ENCODE measurements at places on chromosomes 7 and 10.

GRCh38 chr10:100826031-100826651 is 80.8 kb downstream of the PAX2 start:
- H3K27me3 ChIP-seq: peaks cover 76% of the 10 kb centered on the region
- no peaks in the 10 kb centered on the region for H3K36me3 ChIP-seq
- peak; percentile 73 for DNase-seq
- H3K4me3 ChIP-seq: peak overlapping the region; percentile 63
- H3K27ac ChIP-seq: no peak overlapping the region

DNA sequence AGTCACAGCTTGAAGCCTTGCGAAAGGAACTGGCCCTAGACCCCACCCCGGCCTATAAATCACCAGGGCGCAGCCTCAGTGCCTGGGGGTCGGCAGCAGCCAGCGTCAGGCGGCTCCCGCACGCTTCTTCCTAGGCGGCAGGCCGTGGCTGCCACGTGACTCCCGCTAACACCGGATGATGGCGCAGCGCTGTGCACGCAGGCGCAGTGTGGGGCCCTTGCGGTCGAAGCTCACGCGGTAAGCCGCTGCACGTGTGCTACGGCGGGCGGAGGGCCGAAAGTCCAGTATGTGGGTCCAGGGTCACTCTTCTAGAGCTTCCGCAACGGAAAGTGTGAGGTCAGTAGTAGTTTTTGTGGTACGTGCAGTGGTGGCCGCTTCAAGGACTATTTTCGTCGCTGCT is at the start of gene STK31:
Gene STK31 (plus strand): TSS at position 220 of the 400 bp plus-strand sequence. CDS start 67 bp downstream, at position 287.
- no peaks in the 10 kb centered on the region for H3K36me3 ChIP-seq
- no peak for DNase-seq
- no peak within 1 kb of the TSS for H3K27ac ChIP-seq

GRCh38 chr7:2110610-2111396 is 121.9 kb downstream of the MAD1L1 start:
- no peak for DNase-seq
- peaks cover 23% of the 10 kb centered on the region for H3K4me1 ChIP-seq
- H3K36me3 ChIP-seq: peaks cover 2% of the 10 kb centered on the region

DNA sequence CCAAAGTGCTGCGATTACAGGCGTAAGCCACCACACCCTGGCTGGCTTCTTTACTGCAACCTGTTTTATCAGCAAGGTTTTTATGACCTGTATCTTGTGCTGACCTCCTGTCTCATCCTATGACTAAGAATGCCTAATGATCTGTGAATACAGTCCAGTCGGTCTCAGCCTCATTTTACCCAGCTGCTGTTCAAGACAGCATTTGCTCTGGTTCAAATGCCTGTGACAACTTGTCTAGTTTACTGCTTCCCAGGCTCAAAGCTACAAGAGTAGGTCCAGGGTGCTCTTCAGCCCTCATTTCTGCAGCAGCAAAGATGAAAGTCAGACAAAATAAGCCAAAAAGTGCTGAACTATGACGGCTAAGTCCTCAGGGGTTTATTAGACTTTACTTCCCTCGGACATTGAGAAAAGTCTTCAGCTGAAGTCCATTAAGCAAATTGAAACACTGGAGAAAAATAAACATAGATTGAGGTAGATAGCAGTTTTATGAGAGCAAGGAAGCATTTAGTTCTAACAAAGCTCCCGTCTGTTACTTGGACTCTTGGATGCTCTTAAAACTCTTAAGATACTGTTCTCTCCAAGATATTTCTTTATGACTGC is 12.5 kb upstream of the LYZL1 start:
- H3K4me1 ChIP-seq: no peaks in the 10 kb centered on the region
- H3K27me3 ChIP-seq: no peaks in the 10 kb centered on the region
- DNase-seq: no peak

GRCh38 chr10:121478556-121478955 is 119.7 kb downstream of the FGFR2 start:
- H3K36me3 ChIP-seq: no peaks in the 10 kb centered on the region
- DNase-seq: no peak
- no peaks in the 10 kb centered on the region for H3K4me1 ChIP-seq
- no peak overlapping the region for H3K27ac ChIP-seq
- no peaks in the 10 kb centered on the region for H3K27me3 ChIP-seq

DNA sequence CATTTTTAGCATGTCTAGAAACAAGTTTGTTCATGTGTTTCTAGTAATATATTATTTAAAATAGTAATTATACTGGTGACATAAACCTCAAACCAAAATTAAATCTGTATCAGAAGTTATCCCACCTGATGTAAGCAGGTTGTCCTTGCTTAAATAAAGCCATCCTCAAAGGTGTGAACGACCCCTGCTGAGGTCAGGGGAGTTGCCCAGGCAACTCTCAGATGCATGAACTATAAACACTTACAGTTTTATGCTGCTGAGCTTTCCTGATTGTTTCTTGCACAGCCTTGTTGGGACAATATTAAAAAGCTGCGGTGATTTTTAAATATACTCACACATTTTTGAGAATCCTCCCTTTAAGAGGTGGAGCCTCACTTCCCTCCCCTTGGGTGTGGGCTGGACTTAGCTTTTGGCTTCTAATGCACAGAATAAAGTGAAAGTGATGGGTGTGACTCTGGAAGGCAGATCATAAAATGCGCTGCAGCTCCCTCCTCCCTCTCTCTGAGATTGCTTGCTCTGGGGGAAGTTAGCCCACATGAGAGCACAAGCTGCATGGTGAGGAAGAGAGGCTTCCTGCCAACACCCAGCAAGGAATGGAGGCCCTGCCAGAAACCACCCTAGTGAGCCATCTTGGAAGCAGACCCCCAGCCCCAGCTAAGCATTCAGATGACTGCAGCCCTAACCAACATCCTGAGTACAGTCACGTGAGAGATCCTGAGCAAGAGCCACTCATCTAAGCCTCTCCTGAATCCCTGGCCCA is 152.7 kb downstream of the SKIDA1 start:
- no peak overlapping the region for H3K27ac ChIP-seq
- H3K36me3 ChIP-seq: no peaks in the 10 kb centered on the region
- peak; percentile 4 for DNase-seq
- H3K4me1 ChIP-seq: no peaks in the 10 kb centered on the region

GRCh38 chr7:107286751-107287621 is 118.2 kb downstream of the HBP1 start:
- no peak for DNase-seq
- H3K27ac ChIP-seq: no peak overlapping the region
- no peaks in the 10 kb centered on the region for H3K4me1 ChIP-seq
- no peaks in the 10 kb centered on the region for H3K27me3 ChIP-seq
- H3K4me3 ChIP-seq: no peak overlapping the region
- H3K36me3 ChIP-seq: peaks cover 1% of the 10 kb centered on the region

- H3K36me3 ChIP-seq: no peaks in the 10 kb centered on the region
- H3K27ac ChIP-seq: no peak overlapping the region
- peaks cover 25% of the 10 kb centered on the region for H3K4me1 ChIP-seq
- no peaks in the 10 kb centered on the region for H3K27me3 ChIP-seq
Observed at GRCh38 chr10:50618624-50619023, 5.1 kb downstream of the SGMS1 start.

- H3K4me3 ChIP-seq: no peak overlapping the region
- no peak for DNase-seq
- H3K27ac ChIP-seq: no peak overlapping the region
- no peaks in the 10 kb centered on the region for H3K27me3 ChIP-seq
- H3K4me1 ChIP-seq: peaks cover 38% of the 10 kb centered on the region
- no peaks in the 10 kb centered on the region for H3K36me3 ChIP-seq
Observed at GRCh38 chr10:86410542-86411124, 44.0 kb upstream of the GRID1 start.

GRCh38 chr10:74988054-74988775 is 123.2 kb upstream of the SAMD8 start:
- H3K4me3 ChIP-seq: no peak overlapping the region
- no peak for DNase-seq
- H3K27ac ChIP-seq: no peak overlapping the region
- peaks cover 3% of the 10 kb centered on the region for H3K36me3 ChIP-seq
- peaks cover under 1% of the 10 kb centered on the region for H3K4me1 ChIP-seq

DNA sequence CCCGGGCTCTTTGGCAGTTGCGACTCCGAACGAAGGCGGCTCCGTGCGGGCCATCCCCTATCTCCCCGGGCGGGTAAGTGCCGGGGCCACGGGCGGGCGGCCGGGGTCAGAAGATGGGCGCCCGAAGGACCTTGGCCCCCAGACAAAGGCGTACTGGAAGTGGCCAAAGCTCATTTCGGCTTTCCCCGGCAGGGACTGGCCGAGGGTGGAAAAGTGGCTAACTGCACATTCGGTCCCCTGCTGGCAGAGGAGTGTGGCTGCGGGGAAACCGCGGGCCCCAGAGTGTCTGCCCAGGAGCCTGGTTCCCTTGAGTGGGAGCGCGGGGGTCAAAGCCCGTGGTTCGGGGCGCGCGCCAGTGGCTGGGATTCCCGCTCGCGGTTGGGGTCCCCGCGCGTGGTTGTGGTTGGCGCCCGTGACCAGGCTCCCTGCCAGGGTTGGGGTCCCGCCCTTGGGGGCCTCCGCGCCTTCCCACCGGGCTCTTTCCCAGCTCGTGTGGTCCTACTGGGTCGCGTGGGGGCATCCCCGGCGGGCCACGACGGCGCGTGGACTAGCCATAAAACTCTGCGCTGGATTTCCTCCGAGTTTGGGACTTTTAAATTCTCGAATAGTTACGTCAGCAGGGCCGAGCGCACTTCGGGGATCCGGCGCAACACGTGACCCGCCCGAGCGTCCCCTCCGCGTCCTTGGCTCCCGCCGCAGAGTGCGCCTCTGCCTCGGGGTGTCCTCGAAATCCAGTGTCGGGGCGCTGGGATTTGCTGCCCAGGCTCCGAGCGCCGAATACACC is 124.4 kb downstream of the TACC2 start:
- no peak for DNase-seq
- no peaks in the 10 kb centered on the region for H3K4me1 ChIP-seq
- H3K36me3 ChIP-seq: no peaks in the 10 kb centered on the region
- no peak overlapping the region for H3K27ac ChIP-seq

- H3K36me3 ChIP-seq: no peaks in the 10 kb centered on the region
- no peak for DNase-seq
- no peak overlapping the region for H3K4me3 ChIP-seq
- no peaks in the 10 kb centered on the region for H3K4me1 ChIP-seq
- no peak overlapping the region for H3K27ac ChIP-seq
- no peaks in the 10 kb centered on the region for H3K27me3 ChIP-seq
Observed at GRCh38 chr10:48369501-48369900, 63.0 kb downstream of the MAPK8 start.

GRCh38 chr10:113148071-113148825 is 198.2 kb downstream of the TCF7L2 start:
- H3K4me1 ChIP-seq: no peaks in the 10 kb centered on the region
- no peak overlapping the region for H3K4me3 ChIP-seq

- H3K36me3 ChIP-seq: no peaks in the 10 kb centered on the region
- no peaks in the 10 kb centered on the region for H3K4me1 ChIP-seq
- DNase-seq: no peak
Observed at GRCh38 chr10:129809431-129809830, 154.6 kb downstream of the EBF3 start.

GRCh38 chr7:129375141-129375938 is 58.9 kb upstream of the STRIP2 start:
- H3K4me3 ChIP-seq: no peak overlapping the region
- H3K27me3 ChIP-seq: no peaks in the 10 kb centered on the region
- no peak for DNase-seq
- no peaks in the 10 kb centered on the region for H3K36me3 ChIP-seq
- H3K4me1 ChIP-seq: no peaks in the 10 kb centered on the region
- no peak overlapping the region for H3K27ac ChIP-seq

DNA sequence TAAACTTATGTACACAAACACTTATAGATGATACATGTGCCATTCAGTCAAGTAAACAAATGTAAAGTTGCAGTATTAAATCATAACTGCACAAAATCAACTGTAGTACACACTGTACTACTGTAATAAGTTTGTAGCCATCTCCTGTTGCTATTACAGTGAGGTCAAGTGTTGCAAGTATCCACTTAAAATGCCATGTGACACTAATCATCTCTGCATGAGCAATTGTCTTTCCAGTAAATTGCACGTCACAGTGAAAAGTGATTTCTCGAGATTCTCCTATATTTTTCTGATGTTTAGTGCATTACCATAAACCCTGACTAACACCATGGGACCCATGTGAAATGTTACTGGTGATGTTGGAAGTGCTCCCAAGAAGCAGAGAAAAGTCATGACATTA is 293.3 kb upstream of the SP4 start:
- H3K4me3 ChIP-seq: no peak overlapping the region
- no peaks in the 10 kb centered on the region for H3K36me3 ChIP-seq
- no peak overlapping the region for H3K27ac ChIP-seq

GRCh38 chr7:80830010-80830409 is 88.8 kb downstream of the SEMA3C start:
- H3K36me3 ChIP-seq: no peaks in the 10 kb centered on the region
- H3K27ac ChIP-seq: no peak overlapping the region
- no peak overlapping the region for H3K4me3 ChIP-seq
- no peaks in the 10 kb centered on the region for H3K4me1 ChIP-seq
- no peaks in the 10 kb centered on the region for H3K27me3 ChIP-seq
- DNase-seq: no peak

- no peak overlapping the region for H3K27ac ChIP-seq
- no peak overlapping the region for H3K4me3 ChIP-seq
- no peaks in the 10 kb centered on the region for H3K36me3 ChIP-seq
- H3K27me3 ChIP-seq: peaks cover 2% of the 10 kb centered on the region
- no peak for DNase-seq
Observed at GRCh38 chr7:30745261-30745941, 6.5 kb upstream of the INMT start.

DNA sequence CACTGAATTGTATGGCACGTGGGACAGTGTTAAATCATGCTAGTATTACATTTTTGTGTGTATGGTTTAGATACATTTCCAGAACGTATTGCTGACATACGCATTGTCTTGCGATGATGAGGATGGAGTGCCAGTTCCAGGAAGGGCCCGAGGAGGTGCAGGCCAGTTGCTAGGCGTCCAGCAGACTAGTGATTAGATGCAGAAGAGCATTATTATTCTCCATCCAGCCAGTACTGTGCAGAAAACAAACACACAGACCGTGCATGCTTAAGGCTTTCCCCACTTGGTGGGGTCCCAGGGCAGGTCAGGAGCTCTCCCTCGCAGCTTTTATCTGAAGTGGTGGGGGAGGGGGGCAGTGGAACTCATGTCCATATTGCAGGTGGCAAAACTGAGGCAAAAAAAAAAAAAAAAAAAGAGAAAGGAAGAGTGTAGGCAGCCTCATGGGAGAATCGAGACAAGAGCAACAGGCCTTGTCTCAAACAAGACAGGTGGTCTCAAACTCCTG is 189.2 kb downstream of the CAMK1D start:
- peaks cover 24% of the 10 kb centered on the region for H3K4me1 ChIP-seq
- H3K27ac ChIP-seq: no peak overlapping the region
- no peak for DNase-seq

- no peaks in the 10 kb centered on the region for H3K4me1 ChIP-seq
- no peaks in the 10 kb centered on the region for H3K36me3 ChIP-seq
- H3K4me3 ChIP-seq: no peak overlapping the region
- H3K27ac ChIP-seq: no peak overlapping the region
- DNase-seq: no peak
Observed at GRCh38 chr10:125392154-125392553, 231.8 kb upstream of the CTBP2 start.

- DNase-seq: no peak
- no peaks in the 10 kb centered on the region for H3K36me3 ChIP-seq
- no peaks in the 10 kb centered on the region for H3K4me1 ChIP-seq
- no peak overlapping the region for H3K27ac ChIP-seq
- H3K27me3 ChIP-seq: no peaks in the 10 kb centered on the region
Observed at GRCh38 chr7:116097365-116098009, 66.9 kb upstream of the TFEC start.

GRCh38 chr7:3747467-3747866 is 446.4 kb downstream of the SDK1 start:
- peak; percentile 55 for DNase-seq
- peaks cover 20% of the 10 kb centered on the region for H3K4me1 ChIP-seq
- no peak overlapping the region for H3K4me3 ChIP-seq
- H3K27ac ChIP-seq: peak overlapping the region; percentile 75
- no peaks in the 10 kb centered on the region for H3K36me3 ChIP-seq

Data from B cell (primary cell).